ENCODE measurements at places on chromosomes 1 and 21.

- DNase-seq, result no peak
Measured at GRCh38 chr1:230857822-230858221, 10.5 kb downstream of the C1orf198 start.

- no peak for DNase-seq
Measured at GRCh38 chr1:89147678-89148658, 22.1 kb upstream of the GBP2 start.

DNA sequence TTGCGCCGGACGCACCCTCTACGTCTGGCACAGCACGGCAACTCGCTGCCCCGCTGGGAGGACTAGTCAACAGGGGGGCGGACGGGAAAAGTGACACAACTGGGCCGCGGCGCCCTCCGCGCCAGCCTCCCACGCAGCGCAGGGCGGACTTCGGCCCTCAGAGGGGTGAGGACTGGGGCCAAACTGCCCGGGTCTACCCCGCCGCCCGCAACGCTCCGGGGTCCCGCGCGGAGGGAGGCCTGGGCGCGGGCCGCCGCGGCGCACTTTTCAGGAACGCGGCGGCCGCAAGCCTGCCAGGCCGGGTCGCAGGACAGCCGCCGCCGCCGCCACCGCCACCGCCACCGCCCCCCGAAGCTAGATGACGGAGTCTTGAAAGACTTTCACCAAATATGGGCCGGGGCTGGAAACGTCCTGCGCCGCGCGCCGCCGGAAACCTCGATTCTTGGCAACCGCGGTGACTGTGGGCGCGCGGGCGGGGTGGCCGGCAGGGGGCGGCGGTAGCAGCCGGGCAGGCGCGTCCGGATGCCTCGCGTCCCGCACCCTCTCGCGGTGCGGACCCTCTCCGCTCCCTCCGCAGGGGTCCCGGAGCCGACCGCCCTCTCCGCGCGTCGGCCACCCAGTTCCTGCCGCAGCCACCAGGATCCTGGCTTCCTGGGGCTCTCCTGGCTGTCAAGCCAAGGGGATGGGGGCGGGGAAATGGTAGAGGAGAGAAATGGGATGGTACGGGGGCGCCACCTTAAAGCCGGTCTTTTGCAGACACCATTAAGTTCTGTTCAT is 3.7 kb upstream of the CCN1 start:
- DNase-seq, result no peak

- no peak for DNase-seq
Measured at GRCh38 chr1:199279872-199280645, 641.2 kb downstream of the PTPRC start.

DNA sequence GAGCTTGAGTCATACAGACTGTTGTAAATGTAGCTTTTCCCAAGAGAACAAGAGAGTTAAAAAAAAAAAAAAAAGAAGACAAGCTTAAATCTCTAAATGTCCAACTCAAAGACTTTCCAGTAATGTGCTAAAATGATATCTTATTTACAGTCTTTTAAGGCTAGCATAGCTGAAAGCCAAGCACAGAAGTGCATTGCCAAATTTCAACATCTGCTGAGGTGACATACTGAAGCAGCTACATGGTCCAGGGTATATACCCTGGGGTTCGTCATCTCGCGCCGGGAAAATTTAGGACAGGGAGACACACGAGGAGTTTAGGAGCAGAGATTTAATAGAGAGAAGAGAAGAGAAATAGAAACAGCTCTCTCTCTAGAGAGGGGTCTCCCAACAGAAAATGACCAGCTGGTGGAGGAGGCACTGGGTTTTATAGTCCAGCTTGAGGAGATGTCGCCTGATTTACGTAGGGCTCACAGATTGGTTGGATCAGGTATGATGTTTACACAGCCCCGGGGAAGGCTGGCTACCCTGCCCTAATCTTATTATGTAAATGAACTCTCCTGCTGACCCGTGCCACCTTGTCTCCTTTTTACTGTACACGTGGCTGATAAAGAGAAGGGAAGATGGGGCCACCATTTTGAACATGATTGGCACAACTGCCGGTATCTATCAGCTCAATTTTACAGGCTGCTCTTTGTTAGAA is 172.7 kb downstream of the TRIM33 start:
- DNase-seq, result no peak

Measured in stimulated activated CD4-positive, alpha-beta T cell treated with anti-CD3 and anti-CD28 coated beads, Interleukin-2, amount 100 ng/mL, for 4 hours (primary cell).